ENCODE measurements at places on chromosomes 6 and 20. TPM values are rescaled to one million over a fixed set of nuclear protein-coding genes. Genes with fewer than 3 reads are reported as not detected.
A peak's percentile ranks its signal among the peaks of the same experiment; 100 is the strongest.

DNA sequence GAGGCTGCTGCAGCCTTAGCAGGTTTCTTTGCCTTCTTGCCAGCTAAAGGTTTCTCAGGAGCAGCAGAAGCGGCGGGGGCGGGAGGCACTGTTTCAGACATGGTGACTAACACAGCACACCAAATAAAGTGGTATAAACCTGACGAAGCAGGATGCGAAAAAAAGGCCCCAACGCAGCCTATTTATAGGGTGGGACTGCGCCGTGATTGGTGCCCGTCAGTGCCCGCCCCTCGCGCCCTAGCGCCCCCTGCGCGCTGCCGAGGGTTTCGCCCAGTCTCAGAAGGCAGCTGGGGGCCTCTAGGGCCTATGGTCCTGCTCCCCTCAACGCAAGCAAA, 55.0 kb downstream of the TRIM38 start:
- peaks cover 29% of the 10 kb centered on the region for H3K4me1 ChIP-seq
- DNase-seq = peak; percentile 80
- no peaks in the 10 kb centered on the region for H3K27me3 ChIP-seq
- H3K36me3 ChIP-seq = no peaks in the 10 kb centered on the region
- H3K4me3 ChIP-seq = peak overlapping the region; percentile 81
- peak overlapping the region; percentile 69 for H3K27ac ChIP-seq

GRCh38 chr20:31857861-31858759, 12.2 kb downstream of the DUSP15 start:
- DNase-seq = no peak
- H3K27me3 ChIP-seq = peaks cover 15% of the 10 kb centered on the region
- H3K4me1 ChIP-seq = no peaks in the 10 kb centered on the region
- H3K27ac ChIP-seq = no peak overlapping the region

- no peak for DNase-seq
- no peaks in the 10 kb centered on the region for H3K36me3 ChIP-seq
- no peak overlapping the region for H3K4me3 ChIP-seq
Observed at GRCh38 chr20:59485576-59486454, 118.5 kb upstream of the PHACTR3 start.

GRCh38 chr20:57395111-57395966, 4.1 kb downstream of the RBM38 start:
- no peaks in the 10 kb centered on the region for H3K27me3 ChIP-seq
- no peak for DNase-seq
- H3K4me3 ChIP-seq = no peak overlapping the region
- H3K27ac ChIP-seq = no peak overlapping the region

DNA sequence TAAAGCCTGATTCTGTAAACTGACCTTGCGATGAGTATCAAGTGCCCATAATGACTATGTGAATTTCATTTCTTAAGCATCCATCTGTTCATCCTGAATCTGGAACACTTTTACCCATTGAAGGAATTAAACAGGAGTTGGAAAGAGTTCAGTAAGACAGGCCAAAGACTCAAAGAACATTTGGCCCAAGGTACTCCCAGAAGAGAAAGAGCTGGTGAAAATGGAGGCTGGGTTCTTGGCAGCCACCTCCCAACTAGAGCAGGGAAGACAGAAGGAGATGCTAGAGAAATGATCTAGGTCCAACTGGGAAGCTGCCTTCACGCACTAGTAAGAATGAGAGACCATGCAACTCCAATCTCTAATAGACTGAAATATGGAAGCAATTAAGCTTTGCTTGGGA, 290.8 kb upstream of the RNF24 start:
- H3K4me3 ChIP-seq = no peak overlapping the region
- no peaks in the 10 kb centered on the region for H3K4me1 ChIP-seq
- peaks cover 9% of the 10 kb centered on the region for H3K27me3 ChIP-seq
- H3K36me3 ChIP-seq = no peaks in the 10 kb centered on the region
- H3K27ac ChIP-seq = no peak overlapping the region

DNA sequence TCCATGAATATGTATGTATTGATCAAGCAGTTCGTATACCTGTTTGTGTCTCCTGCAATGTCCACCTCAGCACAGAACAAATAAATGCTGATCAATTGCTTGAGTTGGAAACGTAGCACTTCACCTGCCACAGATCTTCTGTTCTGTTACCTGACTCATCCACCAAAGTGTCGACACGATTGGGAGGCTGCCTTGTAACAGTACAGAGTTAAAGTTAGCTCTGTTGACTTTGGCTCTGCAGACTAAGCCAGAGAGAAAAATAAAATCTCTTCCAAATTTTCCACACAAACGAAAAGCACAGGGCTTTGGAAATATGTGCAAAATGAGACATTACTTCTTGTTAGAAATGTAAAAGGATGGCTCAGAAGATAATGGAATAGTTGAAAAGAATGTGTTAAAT, 245.4 kb downstream of the NRN1 start:
- H3K36me3 ChIP-seq = peaks cover 2% of the 10 kb centered on the region
- peaks cover 7% of the 10 kb centered on the region for H3K4me1 ChIP-seq
- no peak for DNase-seq
- no peak overlapping the region for H3K4me3 ChIP-seq
- no peaks in the 10 kb centered on the region for H3K27me3 ChIP-seq

DNA sequence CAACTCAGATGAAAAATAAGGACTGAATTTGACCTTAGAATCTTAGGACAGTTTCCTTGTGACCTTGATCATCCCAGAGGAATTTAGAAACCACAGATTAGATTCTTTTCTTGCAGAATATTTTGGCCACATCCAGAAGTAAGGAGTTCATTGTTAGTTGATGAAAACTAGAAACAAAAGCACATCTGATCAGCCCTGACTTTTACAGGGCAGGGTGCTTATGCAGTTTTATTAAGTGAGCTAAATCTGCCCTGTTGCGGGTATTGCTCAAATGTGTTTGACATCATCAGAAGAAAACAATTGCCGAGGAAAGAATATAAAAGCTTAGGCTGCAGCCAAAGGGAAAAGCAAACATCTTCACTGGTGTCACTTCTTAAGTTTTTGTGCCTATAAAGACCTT, 100.8 kb downstream of the MTFR2 start:
- no peaks in the 10 kb centered on the region for H3K36me3 ChIP-seq
- no peak overlapping the region for H3K27ac ChIP-seq
- no peak for DNase-seq
- no peaks in the 10 kb centered on the region for H3K4me1 ChIP-seq

GRCh38 chr6:155252581-155252980, 11.2 kb upstream of the CLDN20 start:
- peaks cover 3% of the 10 kb centered on the region for H3K4me1 ChIP-seq
- H3K27me3 ChIP-seq = no peaks in the 10 kb centered on the region
- no peak overlapping the region for H3K4me3 ChIP-seq
- H3K27ac ChIP-seq = no peak overlapping the region
- DNase-seq = no peak

DNA sequence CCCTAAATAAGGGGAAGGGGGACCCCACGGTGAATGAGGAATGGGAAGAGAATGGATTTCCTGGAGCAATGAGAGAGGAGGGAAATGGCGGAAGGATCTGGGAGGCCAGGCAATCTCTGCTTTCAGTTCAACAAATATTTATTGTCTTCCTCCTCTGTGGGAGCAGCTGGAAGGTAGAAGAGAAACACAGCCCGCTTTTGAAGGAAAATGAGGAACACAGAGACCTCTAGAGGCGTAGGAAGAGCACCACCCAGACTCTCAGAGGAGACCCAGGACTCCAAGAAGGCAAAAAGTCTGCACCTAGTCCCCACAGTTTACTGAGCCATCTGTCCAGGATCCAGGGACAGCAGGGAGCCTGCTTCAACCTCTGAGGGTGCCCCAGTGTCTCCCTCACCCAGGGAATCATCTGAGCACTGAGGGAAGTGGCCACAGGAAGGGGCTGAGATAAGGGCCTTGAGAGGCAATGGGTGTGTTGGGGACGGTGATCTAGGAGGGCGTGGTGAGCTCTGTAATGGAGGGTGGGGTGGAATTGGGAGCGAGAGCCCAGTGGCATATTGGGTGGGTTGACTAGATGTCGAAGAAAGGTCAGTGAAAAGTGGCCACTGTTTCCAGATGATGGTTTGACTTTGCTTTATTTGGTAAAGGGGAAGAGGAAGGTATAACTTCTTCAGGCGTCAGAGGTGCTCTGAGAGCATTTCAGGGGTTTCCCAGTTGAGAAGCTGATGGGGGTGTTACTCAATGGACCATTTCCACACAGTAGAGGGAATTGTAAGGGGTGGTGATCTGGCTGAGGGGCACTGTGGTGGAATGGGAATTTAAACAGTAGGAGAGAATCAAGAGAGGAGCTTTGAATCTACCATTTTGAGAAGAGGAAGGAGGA, 610 bp downstream of the PSORS1C1 start:
- H3K27me3 ChIP-seq = peaks cover 21% of the 10 kb centered on the region
- no peaks in the 10 kb centered on the region for H3K36me3 ChIP-seq
- DNase-seq = no peak
- no peak overlapping the region for H3K4me3 ChIP-seq

GRCh38 chr20:16691381-16691780, 38.4 kb upstream of the SNRPB2 start:
- no peak for DNase-seq
- H3K27ac ChIP-seq = no peak overlapping the region
- no peak overlapping the region for H3K4me3 ChIP-seq
- H3K36me3 ChIP-seq = no peaks in the 10 kb centered on the region
- H3K27me3 ChIP-seq = peaks cover 38% of the 10 kb centered on the region

SMIM26 gene
- total RNA-seq = 41.8 TPM

SDC4 gene
- total RNA-seq = 43.5 TPM
